ENCODE measurements at places on chromosomes 4 and X.

DNA sequence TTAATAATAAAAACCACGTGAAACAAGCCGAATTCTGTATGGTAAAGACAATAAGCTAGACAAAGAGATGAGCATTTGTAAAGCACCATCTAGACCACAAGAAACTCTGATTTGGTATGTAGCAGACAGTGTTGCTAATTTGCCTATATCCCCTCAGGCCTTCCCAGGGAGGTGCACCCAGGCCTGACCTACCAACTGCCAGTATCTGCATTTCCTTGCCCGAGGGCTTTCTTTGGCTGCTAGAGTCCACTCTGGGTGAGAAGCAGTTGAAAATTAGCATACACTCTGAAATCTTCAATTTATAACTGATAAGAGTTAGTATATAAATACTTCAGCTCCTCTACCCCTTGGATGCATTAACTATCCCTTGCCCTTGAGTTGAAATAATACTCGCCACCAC, 37.4 kb upstream of the IL1RAPL1 start:
- DNase-seq: no peak

DNA sequence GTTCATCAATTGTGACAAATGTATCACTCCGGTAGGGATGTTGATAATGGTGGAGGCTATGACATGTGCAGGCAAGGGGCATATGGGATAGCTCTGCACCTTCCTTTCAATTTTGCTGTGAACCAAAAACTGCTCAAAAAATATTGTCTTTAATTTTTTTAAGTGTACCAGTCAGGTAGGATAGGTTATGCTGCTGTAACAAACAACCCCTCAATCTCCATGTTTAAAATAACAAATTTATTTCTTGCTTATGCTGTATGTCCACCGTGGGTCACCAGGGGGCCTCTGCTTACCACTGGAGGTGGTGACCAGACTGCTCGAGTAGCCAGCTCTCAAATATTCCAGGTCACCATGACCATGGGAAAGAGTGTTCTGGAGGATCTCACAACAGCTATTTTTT, 23.4 kb upstream of the MSX1 start:
- no peak for DNase-seq

GRCh38 chr4:36485885-36486284, 204.5 kb downstream of the DTHD1 start:
- no peak for DNase-seq

- DNase-seq: peak; percentile 98
These were observed at the start of gene MORF4L2 for GRCh38 chrX:103686199-103687072. Gene MORF4L2 (minus strand): TSS chrX:103686699. CDS start chrX:103677027, 9,672 bp downstream.

DNA sequence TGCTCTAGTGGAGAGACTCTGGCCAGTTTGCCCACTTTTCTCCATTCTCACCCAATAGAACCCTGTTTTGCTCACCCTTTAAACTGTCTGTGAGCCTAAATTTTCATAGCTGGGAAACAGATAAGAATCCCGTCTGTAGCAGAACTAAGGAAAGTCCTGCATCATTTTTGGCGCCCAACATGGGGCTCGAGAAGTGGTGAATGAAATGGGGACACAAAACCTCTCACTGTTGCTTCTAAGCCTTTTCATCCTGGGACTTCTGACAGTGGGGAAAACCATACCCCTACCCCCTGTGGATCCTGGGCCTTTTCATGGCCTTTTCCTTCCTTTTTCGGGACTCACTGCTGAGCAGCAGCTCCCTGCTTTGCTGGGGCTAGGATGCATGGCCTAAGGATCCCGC, 189.9 kb downstream of the INPP4B start:
- DNase-seq: no peak

GRCh38 chr4:14254252-14254651, 626.7 kb upstream of the BOD1L1 start:
- peak; percentile 13 for DNase-seq

DNA sequence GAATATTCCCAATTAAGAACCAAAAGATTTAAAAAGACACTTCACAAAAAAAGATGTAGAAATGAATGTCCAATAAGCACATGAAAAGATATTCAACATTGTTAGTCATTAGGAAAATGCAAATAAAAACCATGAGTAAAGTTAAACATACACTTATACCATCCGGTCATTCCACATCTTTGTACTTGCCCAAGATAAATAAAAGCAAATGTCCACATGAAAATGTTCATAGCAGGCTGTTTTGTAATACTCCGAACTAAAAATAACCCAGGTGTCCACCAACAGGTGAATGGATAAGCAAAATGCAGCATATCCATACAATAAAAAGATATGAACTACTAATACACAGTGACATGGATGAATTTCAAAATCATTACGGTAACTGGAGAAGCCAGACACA, 28.6 kb upstream of the ZCCHC4 start:
- peak; percentile 19 for DNase-seq

DNA sequence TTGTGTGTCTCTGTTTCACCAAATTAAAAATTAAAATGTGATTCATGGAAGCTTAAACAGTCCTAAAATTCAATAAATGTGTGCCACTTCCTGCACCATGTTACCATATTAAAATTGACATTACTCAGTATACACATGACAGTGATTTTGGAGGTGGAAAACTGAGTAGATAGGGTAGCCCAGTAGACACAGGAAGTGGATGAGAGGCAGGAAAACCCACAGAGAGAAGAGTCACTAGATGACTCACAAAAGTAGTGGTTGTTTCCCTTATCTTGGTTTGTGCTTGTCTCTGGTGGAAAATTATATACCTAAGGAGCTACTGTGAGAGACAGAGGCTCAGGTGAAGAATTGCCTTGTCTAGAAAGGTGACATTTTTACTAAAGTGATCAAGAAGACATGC, 375.8 kb upstream of the CXorf51B start:
- DNase-seq: no peak

DNA sequence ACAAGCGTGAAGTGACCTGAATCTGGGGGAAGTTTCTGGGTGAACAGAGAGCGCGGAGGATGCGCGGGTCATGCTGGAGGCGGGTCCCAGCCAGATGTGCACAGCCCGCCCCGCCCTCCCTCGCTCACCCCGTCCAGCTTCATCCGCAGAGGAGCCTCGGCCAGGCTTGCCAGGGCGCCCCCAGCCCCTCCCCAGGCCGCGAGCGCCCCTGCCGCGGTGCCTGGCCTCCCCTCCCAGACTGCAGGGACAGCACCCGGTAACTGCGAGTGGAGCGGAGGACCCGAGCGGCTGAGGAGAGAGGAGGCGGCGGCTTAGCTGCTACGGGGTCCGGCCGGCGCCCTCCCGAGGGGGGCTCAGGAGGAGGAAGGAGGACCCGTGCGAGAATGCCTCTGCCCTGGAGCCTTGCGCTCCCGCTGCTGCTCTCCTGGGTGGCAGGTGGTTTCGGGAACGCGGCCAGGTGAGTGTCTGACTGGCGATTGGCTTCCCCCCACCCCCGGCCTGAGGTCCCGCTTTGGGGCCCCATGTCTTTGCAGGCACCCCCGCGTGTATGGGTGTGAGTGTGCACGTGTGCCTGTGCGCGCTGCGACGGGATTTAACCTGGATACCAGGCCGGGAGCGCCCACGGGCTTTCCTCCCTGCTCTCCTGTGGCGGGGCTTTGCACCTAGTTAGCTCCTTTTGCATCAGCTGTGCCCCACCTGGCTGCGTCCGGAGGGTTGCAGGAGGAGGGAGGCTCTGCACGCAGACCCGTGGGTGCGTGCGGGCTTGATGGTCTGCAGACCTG, at the start of gene EGFL6:
TSS of gene EGFL6 (plus strand) at position 123 of the 782 bp plus-strand sequence. CDS start at position 384, 261 bp downstream.
- no peak for DNase-seq

DNA sequence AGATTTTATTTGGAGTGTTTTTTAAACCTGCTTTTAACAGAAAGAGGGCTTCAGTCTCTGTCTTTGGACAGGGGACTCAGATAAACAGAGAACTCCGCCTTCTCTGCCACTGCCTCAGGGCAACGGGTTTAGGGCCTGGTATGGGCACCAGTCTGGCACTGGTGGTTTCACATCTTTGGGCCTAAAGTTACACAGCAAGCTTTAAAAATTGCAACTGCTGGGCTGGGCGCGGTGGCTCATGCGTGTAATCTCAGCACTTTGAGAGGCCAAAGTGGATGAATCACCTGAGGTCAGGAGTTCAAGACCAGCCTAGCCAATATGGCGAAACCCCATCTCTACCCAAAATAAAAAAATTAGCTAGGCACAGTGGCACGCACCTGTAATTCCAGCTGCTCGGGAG, 10.3 kb upstream of the NAT8L start:
- DNase-seq: no peak

GRCh38 chrX:150362599-150363481, at the start of gene MAMLD1:
Gene MAMLD1 (plus strand): TSS chrX:150363317. CDS start chrX:150445517, 82,200 bp downstream.
- no peak for DNase-seq

DNA sequence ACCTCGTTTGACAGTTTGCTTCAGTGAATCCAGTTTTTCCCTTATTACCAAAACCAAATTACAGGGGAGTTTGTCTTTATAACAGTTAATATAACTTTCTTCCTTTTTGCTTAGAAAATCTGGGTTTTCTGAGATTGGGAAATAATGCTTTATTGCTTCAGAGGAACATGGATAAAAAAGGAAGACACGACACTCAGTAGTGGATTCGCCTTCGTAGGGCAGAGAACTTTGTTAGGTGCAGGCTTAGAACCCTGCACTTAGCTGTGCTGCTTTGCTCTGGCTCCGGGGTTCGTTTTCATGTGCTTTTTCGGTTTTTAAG, 188.2 kb downstream of the SOWAHB start:
- no peak for DNase-seq

GRCh38 chrX:112857478-112857878, 16.8 kb upstream of the AMOT start:
- no peak for DNase-seq

DNA sequence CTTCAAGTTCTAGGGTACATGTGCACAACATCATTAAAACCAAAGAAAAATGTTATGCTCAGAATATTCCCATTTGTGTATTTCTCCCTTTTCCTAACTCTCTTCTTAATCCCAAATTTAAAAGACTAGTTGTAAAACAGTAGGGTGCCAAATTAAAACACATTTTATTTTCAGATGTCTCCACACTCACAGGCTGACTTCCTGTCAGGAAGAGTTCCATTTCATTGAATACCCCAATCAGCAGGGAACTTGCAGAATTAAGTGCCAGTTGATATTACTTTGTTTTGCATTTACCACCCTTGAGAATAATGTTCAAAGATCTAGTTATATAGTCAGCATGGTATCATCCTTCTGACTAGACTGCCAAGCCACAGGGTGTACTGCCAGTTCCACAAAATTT, 207.9 kb downstream of the MAB21L2 start:
- DNase-seq: no peak

DNA sequence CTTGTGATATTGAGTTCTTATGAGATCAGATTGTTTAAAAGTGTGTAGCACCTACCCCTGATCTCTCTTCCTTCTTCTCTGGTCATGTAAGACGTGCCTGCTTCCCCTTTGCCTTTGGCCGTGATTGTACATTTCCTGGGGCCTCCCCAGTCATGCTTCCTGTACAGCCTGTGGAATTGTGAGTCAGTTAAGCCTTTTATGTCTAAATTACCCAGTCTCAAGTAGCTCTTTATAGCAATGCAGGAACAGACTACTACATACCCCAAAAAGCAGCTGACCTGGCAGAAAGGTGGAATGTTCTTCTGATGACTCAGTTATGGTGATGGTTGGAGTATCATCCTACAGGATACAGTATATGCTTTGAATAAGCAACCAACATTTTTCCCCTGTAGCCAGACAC, 11.4 kb upstream of the MCUB start:
- no peak for DNase-seq

- no peak for DNase-seq
These were observed 21.1 kb upstream of the PIGA start for GRCh38 chrX:15356444-15356843.
